ENCODE measurements at places on chromosomes 2 and 18. TPM values are rescaled to one million over a fixed set of nuclear protein-coding genes. Genes with fewer than 3 reads are reported as not detected.
A peak's percentile ranks its signal among the peaks of the same experiment; 100 is the strongest.

ABCG8 gene
- 0.32 TPM for total RNA-seq

ESPNL gene
- not detected for total RNA-seq

CNGA3 gene
- not detected for total RNA-seq

- no peak for DNase-seq
These were observed 117.0 kb upstream of the CYP1B1 start for GRCh38 chr2:38192976-38193375.

DNA sequence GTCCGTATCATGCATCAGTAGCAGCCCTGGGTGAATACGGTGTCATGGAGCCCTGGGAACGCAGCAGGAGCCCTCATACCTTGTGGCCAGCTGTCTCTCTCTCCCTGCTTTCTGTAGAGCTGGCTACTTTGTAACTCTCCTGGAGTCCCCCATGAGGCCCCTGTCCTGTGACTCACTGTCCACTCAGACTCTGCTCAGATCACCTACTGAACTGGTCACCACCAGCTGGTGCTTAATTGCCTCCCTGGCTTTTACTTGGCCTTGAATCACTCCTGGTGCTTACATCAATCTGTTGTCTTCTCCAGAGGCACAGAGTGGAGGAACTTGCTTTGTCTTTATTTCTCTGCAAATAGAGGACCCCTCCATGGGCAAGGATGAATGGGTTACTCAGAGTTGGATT, 172.7 kb downstream of the HRH4 start:
- no peak for DNase-seq

- DNase-seq: peak; percentile 81
These were observed at the start of gene CLIP4 for GRCh38 chr2:29114946-29115609. CLIP4 (plus strand) TSS chr2:29115415; CDS start chr2:29121389, 5,974 bp downstream.

- DNase-seq: no peak
These were observed 327.2 kb upstream of the PKDCC start for GRCh38 chr2:41720331-41721251.

Data from Right ventricle myocardium inferior (tissue), 1 donor.